ENCODE measurements at places on chromosomes 1 and 21.
A peak's percentile ranks its signal among the peaks of the same experiment; 100 is the strongest.

- DNase-seq: peak; percentile 92
Observed at GRCh38 chr1:213327017-213327667, 276.1 kb downstream of the RPS6KC1 start.

- DNase-seq: peak; percentile 44
Observed at GRCh38 chr1:25245809-25246599, 1.2 kb downstream of the RSRP1 start.

- peak; percentile 81 for DNase-seq
Observed at GRCh38 chr1:12436817-12437599, 181.0 kb downstream of the DHRS3 start.

- DNase-seq: no peak
Observed at GRCh38 chr1:156232201-156232894, 9.6 kb upstream of the BGLAP start.

DNA sequence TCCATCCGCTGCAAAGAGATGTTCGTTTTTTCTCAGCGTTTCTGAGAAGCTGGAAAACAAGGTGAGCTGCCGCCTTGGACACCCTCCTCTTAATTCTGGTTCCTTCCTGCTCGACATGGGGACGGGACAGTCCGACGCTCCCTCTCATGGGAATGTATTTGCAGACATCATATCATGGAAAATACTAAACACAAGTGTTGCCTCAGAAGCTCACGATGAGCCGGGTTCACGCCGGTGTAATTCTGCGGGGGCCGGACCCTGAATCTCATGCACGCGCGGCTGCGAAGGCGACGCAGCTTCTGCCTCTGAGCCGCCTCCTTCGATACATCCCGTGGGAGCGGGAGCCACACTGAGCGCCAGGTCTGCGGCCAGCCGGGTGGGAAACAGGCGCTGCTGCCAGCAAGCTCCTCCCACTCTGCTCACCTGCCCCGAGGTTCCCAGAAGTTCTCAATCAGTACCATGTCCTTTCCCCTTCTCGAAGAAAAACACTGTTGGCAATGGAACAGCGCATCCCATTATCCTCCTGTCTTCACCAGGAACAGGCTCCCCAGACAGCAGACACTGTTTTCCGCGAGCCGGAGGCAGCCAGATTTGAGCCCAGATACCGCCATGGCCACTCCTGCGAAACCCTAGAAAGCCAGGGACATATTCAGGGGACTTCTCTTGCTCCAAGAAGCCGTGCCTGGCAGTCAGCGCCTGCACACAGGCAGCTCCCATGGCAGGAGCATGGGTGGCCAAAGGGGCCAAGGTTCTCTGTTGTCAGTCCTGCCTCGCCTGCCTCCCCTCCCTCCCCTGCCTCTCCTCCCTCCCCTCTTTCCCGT, 98.0 kb downstream of the WDR4 start:
- no peak for DNase-seq

DNA sequence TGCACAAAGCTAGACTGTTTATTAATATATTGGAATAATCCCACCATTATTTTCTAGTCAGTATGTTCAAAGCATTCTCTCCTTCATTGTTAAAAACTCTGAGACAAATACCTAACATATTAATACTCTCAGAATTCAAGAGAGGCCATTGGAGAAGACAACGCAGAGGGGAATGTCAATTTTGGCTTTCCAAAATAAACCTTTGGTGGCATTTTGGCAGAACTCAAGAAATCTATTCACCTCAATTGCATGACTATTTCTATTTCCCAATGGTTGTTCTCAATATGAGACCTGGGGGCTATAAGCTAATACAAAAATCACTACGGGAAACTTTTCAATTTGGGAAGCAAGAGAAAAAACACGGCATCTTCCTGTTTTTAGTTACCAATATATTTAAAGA, 58.5 kb downstream of the RUSC1 start:
- no peak for DNase-seq

GRCh38 chr1:31523012-31523411, 53.3 kb upstream of the TINAGL1 start:
- DNase-seq: no peak

DNA sequence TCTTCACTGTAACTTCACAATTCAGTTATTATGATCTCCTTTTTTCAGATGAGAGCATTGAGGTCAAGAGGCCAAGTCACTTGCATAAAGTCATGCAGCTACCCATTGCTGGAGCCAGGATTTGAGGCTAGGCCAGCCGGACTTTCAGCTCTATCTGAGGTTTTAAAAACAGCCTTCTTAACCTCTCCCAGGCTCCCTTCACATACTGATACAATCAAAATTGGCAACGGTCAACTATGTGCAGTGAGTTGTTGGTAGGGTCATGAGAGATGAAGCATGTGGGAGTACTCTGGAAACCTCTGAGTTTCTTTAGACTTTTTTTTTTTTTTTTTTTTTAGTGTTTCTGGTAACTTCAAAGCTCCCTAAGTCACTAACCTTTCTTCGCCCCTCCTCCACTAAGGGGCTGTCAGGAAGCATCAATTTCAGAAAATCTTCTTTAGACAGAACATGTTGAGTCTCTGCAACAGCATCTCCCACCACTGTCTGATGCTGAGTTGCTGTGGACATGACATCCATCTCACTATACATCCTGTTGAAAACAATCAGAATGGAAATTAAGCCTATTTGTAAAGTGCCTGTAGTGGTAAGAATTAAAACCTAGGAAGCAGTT, 201.8 kb downstream of the SIPA1L2 start:
- peak; percentile 70 for DNase-seq

- no peak for DNase-seq
Observed at GRCh38 chr21:34520764-34521508, 8.9 kb upstream of the KCNE1 start.

GRCh38 chr21:37060296-37060695, 12.6 kb downstream of the PIGP start:
- DNase-seq: peak; percentile 96

- DNase-seq: peak; percentile 51
Observed at GRCh38 chr1:230832476-230832875, 35.8 kb downstream of the C1orf198 start.

- peak; percentile 64 for DNase-seq
Observed at GRCh38 chr1:8348777-8349472, 31.0 kb downstream of the SLC45A1 start.

DNA sequence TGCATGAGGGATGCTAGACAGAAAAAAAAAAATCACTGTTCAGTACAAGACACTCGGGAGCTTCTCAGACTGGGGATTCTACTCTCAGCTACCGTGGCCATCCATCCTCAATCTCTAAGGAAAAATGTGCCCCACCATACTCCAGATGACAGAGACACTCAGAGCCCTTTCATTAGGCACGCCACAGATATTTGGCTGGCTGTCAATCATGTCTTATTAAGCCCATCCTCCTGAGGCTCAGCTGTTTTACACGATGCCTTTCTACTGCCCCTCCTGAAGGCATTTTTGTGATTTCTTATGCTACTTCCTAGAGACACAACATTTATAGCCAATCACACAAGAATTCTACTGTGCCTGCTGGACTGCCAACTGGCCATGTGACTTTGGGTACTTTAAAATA, 92.9 kb downstream of the KIF14 start:
- DNase-seq: no peak

DNA sequence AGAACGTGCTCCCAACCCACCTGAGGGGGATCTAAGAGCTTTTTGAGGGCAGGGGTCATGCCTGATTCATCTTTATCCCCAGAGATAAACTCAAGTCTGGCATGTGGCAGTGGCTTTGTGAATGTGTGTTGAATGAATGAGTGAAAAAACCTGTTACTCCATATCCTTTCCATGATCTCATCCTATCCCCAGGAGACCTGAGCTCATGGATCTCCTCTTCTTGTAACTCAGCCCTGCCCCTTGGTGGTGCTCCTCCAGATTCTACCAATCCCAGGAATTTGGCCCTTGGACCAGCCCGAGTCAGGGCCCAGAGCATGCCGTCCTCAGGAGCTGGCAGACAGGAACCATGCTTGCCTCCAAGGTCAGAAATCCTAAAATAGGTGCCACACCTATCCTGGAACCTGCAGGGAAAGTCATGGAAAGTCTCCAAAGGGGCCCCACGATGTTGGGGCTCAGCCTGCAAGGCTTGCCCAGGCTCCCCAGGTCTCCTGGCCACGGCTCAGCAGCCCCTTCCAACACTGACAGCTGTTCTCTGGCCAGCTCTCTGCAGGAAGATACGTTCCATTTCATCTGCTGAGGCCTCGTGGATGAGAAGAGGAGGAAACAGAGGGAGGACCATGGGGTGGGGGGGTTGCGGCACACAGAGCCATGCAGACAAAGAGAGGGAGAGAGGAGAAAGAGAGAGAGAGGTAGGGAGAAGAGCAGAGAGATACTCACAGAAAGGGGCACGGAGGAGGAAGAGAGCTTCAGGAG, 214.6 kb downstream of the TRABD2B start:
- no peak for DNase-seq

GRCh38 chr1:226967665-226968064, 27.6 kb downstream of the COQ8A start:
- peak; percentile 24 for DNase-seq

GRCh38 chr1:109898842-109899241, 11.8 kb upstream of the CSF1 start:
- no peak for DNase-seq

- DNase-seq: peak; percentile 48
Observed at GRCh38 chr21:44836666-44837471, 19.0 kb upstream of the SUMO3 start.

DNA sequence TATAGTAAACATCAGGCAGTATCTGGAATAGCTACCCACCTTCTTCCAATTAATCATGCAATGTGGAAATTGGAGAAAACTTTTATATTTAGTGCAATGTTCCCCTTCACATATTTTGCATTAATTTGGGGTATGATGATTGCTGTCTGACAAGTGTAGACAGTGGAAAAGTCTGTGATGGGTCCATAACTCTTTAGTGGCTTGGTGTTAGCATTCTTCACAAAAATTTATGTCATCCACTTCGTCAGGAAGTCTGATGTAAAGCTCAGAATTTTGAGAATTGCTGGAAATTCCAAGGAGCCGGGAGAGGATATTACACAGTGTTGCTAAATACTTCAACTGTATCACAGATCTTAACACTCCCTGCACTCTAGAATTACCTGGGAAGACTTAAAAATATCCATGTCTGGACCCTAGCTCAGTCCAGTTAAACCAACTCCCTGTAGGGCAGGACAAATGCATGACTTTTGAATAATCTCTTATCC, 549.7 kb upstream of the PLXNA2 start:
- no peak for DNase-seq

- DNase-seq: no peak
Observed at GRCh38 chr1:200929530-200930278, 35.0 kb downstream of the INAVA start.

DNA sequence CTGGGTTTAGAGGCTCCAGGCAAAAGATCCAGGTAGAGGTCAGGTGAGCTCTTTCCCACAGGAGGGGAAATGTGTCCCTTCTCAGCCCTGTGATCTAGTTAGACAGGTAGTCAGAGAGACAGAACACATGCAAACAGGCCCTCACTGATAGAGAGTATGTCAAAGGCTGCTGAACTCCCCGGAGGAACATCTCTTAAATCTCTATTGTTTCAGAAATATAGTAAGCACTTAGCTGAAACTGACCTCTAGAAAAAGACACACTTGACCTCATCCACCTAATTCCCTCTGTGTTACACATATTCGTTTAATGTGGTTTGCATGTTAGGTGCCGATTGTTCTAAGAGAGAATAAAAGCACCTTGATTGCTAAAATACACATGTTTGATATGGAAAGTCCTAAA, 23.3 kb downstream of the SUSD4 start:
- DNase-seq: no peak

DNA sequence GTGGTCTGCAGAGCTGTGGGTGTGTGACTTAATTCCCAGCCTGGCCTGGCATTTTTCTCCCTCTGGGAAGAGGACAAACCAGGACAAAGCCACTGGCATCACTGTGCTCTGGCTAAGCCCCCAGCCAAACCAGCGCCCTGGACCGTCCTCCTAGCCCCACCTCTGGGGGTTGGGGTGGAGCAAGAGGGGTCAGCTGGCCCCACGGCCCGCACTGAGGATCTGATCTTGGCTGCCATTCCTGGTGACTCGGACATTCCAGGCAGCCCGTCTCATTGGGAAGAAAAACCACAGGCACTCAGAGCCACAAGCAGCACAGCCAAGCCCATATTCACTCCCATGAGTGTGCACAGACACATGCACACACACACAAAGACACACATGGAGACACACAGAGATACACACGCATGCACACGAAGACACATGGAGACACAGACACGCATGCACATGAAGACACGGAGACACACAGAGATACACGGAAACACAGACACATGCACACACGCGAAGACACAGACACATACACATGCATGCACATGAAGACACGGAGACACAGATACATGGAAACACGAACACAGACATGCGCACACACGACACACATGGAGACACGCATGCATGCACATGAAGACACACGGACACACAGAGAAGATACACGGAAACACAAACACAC, 2.3 kb upstream of the MXRA8 start:
- peak; percentile 99 for DNase-seq

DNA sequence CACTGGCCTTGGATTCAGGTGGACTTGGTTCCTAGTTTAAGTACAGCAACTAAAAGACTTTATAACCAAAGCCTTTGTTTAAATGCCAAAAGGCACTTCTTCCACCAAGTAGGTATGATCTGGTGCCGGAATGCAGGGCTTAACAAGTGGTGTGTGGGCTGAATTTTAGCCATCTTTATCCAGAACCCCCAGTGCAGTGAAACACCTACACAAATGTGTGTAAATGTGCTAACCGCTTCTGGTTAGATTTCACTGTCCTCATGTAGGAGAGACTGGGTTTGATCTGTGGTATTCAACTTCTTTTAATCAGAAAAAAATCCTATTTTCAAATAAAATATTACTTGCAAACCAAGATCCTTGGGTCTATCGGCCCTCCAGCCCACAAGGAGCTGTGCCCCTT, 10.3 kb downstream of the SLAMF1 start:
- DNase-seq: no peak

DNA sequence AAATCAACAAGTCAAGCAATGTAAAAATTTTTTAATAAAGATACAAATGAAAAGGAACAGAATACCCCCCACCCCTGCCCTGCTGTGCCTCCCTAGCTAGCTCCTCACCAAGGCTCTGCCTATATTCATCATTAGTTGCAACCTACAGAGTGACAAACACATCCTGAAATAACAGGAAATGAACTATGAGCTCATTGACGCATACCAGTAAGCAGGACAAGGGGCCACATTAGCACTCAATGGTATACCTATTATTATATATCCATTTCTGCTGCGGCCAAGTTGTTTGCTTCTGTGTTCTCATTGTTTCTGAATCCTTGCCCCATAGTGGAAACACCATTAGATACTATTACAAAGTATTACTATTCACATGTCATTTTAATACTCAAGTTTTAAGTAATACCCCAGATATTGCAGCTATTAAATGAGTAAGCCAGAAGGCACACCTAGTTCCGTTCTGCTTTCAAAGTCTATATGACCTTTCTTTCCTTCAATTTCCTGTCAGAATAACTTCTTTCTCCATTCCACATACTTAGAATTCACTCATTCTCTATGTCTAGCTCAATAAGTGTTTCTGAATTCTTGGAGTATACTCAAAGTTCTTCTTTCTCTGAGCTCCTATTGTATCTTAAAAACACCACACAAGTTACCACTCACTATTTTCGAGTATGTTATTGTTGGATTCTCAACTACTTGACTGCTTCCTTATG, 1214.9 kb downstream of the PLA2G4A start:
- DNase-seq: no peak

GRCh38 chr1:33161061-33161681, 20.7 kb downstream of the TRIM62 start:
- peak; percentile 43 for DNase-seq
